ENCODE measurements at places on chromosomes 11 and 22.

GRCh38 chr11:87739766-87740165 lies 435.5 kb downstream of the RAB38 start:
- DNase-seq = no peak

DNA sequence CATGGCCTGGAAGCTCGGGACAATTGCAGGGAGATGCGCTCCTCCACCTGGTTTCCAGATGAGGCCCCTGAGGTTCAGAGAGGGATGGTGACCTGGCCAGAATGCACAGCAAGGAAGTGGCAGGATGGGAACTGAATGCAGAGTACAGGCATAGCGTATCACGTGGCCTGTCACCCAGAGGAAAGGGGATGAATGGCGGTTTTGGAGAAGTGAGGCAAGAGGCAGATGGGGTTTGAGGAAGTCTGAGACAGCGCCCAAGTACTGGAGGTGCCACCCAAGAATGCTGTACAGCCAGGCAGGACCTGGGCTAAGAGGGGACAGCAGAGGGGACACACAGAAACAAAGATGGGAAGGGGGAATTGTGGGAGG lies 4.9 kb downstream of the RAB3IL1 start:
- no peak for DNase-seq

- no peak for DNase-seq
Observed at GRCh38 chr11:109864834-109865547, 228.2 kb upstream of the ZC3H12C start.

DNA sequence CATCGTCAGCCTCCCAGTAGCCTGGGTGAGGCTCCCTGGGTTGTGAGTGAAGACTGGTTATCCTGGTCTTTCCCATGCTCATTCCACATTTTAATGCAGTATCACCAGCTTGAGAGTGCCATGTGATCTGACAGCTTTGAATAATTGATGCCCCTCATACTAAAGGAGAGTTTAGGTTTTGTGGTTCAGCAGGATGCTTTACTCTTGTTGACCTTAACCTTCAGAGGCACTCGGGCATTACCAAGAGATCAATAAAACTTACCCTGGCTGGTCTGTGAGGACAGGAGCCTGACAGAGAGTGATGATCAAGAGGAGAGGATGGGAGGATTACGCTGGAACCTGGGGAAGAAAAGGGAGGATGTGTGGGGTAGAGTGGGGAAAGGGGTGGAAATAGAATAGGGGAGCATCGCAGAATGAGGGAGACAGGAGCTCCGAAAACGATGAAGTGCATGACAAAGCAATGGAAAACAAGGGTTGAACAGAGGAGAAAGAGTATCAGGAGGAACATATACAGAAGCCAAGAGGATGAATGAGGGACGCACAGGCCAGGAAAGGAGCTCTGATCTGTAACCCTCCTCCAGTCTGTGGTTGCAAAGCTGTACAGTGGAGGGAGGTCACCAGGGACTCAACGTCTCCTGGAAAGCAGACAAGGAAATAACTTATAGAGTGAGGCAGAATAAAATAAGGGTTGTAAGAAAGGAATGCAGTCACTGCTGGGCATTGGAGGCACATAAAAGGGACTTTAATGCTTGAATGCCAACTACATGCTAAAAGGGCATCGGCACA lies 594.5 kb downstream of the NTM start:
- DNase-seq = no peak

DNA sequence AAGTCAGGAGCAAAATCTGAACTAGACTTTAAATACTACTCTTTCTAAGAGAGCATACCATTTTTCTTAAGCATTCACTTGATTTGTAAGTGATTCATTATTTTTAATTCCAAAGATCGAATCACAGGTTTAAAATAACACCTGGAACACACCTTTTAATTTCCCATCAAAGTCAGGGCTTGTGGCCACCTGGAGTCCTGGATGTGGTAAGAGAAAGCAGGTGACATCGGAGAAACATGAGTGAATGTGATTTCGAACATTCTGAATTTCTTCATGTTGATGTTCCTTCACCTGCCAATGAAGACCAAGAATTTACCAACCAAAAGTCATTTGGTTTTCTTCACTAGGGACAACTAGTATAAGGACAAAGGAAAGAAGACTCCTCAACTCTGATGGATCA lies 28.0 kb downstream of the ATL3 start:
- DNase-seq = no peak

DNA sequence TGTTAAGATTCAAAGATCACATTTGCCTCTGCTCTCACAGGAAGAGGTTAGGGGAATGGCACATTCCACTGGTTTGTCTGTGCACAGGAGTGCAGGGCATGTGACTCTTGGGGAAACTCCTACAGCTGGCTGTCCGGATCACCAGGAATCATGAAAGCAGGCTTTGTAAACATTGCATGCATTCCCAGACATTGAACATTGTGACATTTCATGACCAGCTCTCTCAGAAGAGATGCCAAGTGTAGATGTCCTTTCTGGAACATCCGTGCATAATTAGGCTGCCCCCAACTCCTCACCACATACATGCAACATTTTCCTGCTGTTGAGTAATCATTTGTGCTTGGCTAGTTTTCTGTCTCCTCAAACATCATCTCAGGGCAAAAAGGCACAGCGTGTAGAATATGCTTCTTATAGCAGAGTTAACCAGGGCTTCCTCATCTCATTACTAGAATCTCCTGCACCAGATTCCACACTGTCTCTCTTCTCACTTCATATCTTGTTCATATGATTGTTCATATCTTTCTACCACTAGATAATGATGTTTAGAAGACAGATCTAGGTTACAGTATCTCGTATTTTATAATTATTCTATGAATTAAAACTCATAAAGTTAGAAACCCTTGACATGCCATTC lies 694.7 kb downstream of the NTM start:
- DNase-seq = no peak
